RKO (cell line): ENCODE measurements at places on chromosomes 2 and 18.

DNA sequence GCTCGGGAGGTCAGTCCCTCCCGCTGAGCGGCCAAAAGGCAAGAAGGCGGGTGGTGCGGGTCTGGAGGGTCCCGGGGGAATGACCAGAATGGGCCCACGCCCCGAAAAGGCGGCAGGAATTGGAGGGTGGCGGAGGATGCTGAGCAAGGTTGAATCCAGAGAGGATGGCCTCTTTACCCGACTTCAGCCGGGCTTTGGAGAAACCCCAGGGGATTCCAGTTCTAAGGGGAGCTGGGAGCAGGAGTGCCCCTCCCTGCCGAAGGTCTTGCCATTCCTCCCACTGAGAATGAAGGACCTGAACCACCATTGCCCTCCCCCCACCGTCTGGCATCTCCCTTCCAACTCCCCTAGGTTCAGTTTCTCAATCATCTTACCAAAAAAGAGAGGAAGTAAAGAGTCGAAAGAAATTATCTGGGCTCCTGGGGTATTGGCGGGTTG lies 38.9 kb upstream of the ATP6V1B1 start:
- no peak for DNase-seq

- no peak for DNase-seq
Measured at GRCh38 chr2:217939629-217940245, 63.1 kb downstream of the TNS1 start.

DNA sequence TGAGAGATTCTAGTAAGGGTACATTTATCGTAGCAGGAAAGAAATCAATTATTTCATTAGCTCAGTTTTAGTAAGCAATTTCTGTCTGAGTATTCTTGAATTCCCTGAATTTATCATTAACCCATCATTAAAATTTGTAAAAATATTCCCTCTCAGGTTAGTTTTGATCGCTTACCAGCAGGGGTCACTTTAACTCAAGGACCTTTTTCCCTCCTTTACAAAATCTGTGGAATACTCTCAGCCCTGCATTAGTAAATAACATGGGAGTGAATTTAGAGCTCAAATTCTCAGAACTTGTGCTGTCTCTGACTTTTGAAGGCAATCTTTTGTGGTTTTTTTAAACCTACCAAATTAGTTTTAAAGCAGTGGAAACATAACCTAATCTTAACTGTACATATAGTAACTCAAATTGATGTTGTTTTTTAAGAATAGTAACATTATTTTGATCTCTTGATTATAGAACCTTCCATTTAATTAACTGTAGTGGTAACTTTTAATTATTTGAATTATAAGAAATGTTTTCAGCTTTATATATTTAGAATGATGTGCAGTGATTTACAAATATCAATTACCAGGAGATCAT lies 97.2 kb downstream of the AGPS start:
- peak; percentile 55 for DNase-seq

- peak; percentile 36 for DNase-seq
Measured at GRCh38 chr2:226489775-226490541, 309.7 kb downstream of the IRS1 start.

DNA sequence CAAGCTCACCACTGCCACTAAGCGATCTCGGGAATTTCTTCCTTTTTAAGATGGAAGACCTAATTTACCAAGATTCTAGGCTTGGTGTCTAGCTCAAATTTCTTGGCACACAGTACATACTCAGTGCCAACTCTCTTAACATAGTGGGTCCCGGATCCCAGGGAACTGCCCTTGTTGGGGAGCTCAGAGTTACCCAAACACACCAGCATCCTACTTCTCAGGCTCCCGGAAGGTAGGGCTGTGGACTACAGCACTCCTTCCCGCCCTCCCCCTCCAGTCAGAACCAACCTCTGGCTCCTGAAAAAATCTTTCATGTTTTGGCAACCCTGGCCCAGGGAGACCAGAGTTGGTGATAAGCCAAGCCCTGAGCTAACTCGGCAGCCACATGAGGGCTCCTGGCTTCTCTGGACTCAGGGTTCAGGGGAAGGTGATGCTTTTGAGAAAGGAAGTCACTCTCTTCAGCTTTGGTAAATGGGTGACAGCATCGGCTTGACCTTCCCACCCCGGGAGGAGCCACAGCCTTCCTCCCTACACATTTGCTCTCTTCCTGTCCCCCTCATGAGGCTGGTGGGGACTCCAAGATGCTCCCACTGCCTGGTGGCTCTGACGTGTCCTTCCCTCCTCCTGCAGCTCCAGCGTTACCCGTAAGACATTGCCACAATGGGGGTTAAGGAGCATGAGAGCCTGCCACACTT lies 8.8 kb downstream of the ODC1 start:
- peak; percentile 43 for DNase-seq

DNA sequence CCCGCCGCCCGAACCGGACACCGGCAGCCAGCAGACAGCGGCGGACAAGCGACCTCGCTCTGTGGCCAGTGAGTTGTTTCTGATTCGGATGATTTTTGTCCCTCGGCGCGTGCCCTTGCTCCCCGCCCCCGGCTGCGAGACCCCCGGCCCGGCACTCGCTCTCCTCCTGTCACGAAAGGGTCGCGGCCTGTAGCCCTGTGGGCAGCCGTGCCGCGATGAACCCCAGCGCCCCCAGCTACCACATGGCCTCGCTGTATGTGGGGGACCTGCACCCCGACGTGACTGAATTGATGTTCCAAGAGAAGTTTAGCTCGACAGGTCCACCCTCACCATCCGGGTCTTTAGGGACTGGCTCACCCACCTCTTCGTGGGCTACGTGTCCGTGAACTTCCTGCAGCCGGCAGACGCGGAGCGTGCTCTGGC lies 1257.5 kb upstream of the ACVR2A start:
- DNase-seq = no peak

DNA sequence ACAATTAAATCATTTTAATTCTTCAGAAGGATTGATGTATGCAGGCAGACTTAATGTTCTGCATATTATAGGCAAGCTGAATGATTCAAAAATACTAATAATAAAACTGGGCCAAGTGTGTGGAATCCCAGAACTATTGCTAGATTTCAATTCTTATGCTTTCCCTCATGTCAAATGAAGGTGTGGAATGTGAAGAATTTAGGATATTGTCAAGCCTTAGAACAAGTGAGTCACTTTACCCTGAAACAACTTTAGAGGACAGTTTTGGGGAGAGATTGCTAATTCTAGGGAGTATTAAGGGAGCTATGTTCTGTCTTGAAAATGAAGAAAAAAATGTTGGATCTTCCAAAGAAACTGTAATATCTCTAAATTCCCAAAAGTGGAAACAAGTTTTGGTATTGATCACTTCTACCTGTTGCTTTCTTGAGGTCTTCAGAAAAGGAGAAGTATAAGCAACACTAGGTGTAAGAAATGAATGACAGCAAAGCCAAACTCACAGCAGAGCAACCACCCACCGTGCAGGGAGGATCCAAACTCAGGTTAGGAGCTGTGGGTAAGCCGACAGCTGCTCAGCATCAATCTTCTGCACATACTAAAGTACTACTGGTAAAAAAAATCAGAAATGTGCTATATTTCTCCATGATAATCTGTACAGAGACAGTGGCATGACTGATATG lies 818.1 kb downstream of the SLC4A3 start:
- DNase-seq = no peak

GRCh38 chr2:240991378-240992263 lies 6.8 kb upstream of the SNED1 start:
- DNase-seq = peak; percentile 97

DNA sequence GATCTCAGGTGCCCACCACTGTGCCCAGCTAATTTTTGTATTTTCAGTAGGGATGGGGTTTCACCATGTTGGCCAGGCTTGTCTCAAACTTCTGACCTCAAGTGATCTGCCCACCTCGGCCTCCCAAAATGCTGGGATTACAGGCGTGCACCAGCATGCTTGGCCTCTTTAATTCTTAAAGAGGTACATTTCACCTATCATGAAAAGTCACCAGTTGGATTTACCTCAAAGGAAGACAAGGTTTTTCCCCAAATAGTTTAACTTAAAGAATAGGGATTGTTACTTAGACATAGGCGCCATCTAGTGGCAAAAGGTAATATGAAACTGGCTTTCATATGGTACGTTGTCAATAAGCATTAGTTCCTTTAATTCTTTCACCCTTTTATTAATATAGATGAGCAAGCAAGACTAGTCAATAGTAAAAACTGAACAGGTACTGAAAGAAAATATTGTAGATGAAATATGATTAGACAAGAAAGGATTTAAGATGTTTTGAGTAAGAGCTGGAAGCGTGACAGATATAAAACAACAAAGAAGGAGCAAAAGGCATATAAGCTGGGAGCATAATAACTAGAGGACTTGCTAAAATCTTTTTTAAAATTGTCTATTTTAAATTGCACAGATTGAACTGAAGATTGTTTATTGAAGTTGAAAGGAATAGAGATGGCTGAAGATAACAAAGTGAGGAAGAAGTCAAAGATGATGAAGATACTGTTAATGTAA lies 35.0 kb upstream of the PSMD14 start:
- DNase-seq = peak; percentile 72

DNA sequence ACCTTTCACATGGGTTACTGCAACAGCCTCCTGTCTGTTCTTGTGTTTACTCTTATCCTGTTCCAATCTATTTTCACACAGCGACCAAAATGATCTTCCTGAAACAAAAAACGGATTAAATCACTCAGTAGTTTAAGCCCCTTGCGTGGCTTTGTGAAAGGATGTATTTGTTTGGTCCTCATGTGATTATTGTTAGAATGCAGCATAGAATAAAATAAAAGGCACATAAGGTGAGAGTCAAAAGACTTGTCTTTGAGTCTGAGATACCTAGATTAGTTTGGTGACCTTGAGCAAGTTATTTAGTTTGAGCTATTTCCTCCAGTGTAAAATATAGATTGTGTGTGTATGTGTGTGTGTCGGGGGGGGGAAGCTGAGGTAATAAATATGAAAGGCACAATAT lies 72.4 kb downstream of the EML4 start:
- no peak for DNase-seq
